ENCODE measurements at places on chromosomes 11 and 22.

- DNase-seq: no peak
Measured at GRCh38 chr11:66317723-66318599, 1.1 kb upstream of the CD248 start.

- DNase-seq: no peak
Measured at GRCh38 chr22:19220867-19221266, 42.3 kb upstream of the SLC25A1 start.

- DNase-seq: no peak
Measured at GRCh38 chr11:1834779-1835670, at the start of gene SYT8. Gene SYT8, plus strand, starts transcription at chr11:1834990. Its CDS starts 116 bp downstream, at chr11:1835106.

DNA sequence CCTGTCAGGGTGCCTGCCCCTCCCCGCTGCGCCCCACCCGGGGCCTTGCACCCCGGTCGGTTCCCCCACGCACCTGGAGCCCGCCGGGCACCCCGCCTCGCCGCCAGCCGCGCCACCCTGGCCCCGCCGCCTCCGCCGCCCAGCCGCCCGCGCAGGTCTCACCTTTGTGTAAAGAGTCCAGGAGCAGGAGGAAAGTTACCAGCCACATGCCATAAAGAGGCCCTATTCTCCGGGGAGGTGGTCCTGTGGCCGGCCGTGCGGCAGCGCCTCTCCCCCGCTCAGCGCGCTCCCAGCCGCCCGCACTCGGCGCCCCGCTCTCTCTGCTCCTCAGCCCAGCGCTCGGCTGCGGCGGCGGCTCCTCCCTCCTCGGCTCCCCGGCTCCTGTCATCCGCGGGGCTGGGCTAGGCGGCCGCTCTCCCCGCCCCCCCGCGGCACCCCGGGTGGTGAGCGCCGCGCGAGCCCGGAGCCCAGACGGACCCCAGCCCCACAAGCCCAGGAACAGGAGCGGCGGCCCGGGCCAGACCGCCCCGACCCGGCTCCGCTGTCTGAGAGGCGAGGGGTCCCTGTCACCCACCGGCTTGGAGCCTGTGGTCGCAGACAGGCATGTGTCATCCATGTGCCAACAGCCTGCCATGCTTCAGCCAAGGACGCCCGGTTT is at the start of gene DSCAML1:
Gene DSCAML1 (minus strand): TSS at position 345 of the 658 bp plus-strand sequence. CDS start 137 bp downstream, at position 208.
- no peak for DNase-seq

DNA sequence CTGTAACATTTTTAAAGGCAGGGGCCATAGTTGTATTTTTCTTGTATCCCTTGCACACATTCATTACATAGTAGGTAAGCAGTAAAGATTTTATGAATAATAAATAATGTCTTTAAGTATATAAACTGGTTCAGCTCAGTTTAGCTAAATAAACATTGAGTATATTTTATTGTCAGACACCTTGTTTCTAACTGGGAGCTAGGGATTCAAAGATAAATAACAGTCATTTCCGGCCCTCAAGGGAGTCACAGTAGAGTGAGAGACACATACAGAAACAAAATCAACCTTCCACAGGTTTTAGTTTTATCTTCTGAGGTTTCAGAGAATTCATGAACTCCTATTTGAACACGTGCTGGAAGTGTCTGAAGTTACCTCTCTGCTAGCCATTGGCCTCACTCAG is 760.2 kb downstream of the DLG2 start:
- DNase-seq: no peak

GRCh38 chr11:67416416-67417335 is 1.2 kb downstream of the CARNS1 start:
- no peak for DNase-seq

DNA sequence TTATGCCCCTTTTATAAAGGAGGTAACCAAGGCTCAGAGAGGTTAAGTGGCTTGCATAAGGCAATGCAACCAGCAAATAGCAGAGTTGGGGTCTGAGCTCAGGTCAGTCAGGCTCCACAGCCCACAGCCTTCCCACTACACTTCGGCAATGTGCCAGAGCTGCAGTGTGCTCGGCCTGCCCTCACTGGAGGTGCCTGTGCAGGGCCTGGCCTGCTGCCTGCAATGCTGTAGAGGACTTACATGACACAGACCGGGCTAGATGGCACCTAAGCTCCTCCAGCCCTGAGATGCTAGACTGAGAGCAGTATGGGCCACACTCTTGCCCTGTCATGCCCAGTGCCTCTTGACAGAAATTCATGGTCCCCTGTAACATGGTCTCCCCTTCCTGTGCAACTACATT is 49.8 kb downstream of the SERPINH1 start:
- no peak for DNase-seq

DNA sequence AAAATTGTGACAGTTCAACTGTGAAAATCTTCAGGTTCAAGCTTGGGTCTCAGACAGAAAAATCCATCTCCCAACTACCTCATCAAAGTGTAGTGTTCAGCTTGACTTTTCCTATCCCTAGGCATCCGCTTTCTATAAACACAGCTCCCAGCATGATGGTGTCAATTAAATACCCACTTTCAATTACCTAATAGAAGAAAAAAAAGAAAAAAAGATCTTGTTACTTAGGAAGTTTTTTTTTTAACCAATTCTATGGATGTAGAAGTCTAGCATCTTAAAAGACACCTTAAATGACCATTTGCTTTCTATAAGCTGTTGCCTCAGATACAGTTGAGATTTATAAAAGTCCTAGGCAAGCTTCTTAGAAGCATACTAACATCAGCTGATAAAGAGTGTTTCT is 244.1 kb upstream of the MTNR1B start:
- no peak for DNase-seq

- DNase-seq: no peak
Measured at GRCh38 chr11:120306519-120307242, 18.4 kb upstream of the TLCD5 start.

- no peak for DNase-seq
Measured at GRCh38 chr11:18145025-18145424, 12.7 kb downstream of the MRGPRX3 start.

DNA sequence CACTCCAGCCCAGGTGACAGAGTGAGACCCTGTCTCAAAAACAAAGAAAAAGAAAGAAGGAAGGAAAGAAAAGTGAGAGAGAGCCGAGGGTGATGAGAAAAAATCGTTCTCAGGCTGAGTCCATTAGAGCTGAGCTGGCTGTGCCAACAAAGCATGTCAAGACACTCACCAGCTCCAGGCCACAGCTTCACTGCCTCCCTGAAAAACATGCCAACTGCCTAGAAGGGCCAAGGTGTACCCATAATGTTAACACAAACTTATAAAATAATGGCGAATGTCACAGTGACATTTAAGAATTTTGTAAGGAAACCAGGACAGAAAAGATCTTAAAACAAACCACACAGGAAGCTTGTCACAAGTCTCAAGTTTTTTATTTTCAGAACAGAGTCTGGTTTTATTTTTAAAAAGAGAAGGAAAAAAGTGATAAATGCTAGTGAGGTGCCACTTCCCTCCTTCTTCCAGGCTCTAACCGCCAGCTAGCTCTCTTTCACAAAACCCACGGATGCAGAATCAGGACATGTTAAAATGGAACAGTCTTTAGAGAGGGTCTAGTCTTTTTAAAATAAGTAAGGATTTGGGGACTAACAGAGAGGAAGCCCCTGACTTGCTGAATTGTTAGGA is 5.1 kb downstream of the TMEM121B start:
- DNase-seq: no peak

GRCh38 chr11:21295508-21295907 is 626.1 kb downstream of the NELL1 start:
- no peak for DNase-seq

- DNase-seq: no peak
Measured at GRCh38 chr11:117180661-117181585, 2.4 kb downstream of the SIDT2 start.

DNA sequence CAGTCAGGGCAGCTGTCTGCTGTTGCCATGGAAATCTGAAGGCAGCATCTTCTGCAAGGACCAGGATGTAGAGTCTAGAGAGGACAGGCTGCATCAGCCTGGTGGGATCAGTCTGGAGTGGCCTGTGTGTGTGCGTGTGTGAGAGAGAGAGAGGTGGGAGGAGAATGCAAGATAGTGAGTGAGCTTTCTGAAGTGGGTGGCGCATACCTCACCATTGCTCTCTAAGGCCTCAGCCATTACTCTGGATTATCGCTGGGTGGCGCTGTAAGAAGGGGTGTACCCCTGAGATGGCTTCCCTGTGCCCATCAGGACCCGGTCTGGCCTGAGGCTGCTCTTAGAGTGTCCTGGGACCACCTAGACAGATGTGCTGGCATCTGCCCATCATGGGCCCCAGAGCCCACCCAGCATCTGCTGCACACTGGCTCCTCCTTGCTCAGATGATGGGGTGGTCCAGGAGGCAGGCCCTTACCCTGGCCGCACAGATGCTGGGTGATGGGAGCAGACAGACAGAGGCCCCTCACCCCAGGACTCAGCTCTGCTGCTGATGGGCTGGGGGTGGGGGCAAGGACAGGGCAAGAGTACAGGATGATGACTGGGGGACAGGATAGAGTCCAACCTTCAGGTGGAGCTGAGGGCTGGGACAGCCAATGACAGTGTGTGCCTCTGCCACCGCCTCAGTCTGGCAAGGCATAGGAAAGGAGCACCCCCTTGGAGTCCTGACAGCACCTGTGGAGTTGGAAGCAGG is 25.7 kb upstream of the TUB start:
- no peak for DNase-seq

- DNase-seq: no peak
Measured at GRCh38 chr11:75147875-75148263, 3.0 kb upstream of the SLCO2B1 start.

DNA sequence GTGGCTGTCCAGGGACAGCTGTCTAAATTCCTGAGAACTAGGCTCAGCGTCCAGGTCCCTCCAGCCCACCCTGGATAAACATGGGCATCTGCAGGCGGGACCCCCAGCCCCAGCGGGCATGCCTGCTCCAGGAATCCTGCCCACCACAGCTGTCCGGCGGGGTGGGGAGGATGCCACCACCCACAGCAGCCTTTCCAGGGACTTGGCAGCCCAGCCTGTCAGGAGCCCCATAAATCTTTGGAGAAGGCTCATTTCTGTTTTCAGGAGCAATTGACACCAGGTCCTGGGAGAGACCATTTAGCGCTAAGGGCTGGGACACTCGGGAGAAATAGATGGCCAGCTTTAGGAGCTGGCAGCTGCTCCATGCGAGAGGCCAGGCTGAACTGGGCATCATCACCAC is 358.9 kb downstream of the CADM1 start:
- no peak for DNase-seq

- DNase-seq: no peak
Measured at GRCh38 chr22:29155966-29156365, 49.7 kb upstream of the EMID1 start.

DNA sequence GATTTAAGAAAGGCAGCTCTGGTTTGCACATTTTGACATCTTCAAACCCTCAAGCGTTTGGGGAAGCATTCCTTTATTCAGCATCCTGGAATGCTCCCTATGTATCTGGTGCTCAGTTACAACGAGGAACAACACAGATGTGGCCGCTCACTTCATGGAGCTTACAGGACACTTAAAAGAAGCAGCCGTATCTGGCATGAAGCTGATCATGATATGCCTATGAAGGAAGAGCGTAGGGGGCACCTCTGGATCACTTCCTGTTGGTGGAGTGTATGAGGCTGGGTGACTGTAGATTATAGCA is 72.3 kb upstream of the TP53I11 start:
- DNase-seq: no peak

DNA sequence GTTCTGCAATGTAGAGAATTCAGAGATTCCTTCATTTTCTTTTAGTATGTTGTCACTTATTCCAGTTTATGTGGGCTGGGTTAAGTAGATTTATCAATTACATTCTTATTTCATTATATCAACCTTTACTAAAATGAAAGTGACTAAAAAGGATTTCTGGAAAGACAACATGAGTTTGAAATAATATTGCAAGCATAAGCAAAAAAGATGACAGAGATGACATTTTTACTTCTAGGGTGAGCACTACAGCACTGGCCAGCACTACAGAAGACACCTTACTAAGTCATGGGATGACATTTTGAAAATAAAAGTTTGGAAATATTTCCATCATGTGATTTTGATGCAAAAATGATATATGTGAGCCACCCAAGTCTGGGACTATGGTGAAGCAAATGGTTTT is 2.1 kb upstream of the USP47 start:
- DNase-seq: no peak

DNA sequence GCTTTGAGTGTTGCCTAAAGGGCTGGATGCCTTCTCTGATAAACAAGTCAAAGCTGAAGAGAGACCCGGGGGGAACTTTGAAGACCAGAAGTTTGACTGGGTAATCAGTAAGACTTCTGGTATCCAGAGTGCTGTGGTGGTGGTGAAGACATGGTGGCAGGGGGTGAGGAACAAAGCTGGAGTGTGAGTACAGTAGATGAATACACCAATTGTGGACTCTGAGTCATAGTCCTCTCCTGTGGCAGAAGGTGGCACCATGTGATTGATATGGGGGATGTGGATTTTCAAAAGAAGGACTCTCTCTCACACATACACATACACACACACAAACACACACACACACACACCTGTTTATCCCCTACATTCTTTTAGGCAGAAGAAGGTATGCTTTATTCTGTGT is 12.3 kb downstream of the MS4A6A start:
- no peak for DNase-seq

DNA sequence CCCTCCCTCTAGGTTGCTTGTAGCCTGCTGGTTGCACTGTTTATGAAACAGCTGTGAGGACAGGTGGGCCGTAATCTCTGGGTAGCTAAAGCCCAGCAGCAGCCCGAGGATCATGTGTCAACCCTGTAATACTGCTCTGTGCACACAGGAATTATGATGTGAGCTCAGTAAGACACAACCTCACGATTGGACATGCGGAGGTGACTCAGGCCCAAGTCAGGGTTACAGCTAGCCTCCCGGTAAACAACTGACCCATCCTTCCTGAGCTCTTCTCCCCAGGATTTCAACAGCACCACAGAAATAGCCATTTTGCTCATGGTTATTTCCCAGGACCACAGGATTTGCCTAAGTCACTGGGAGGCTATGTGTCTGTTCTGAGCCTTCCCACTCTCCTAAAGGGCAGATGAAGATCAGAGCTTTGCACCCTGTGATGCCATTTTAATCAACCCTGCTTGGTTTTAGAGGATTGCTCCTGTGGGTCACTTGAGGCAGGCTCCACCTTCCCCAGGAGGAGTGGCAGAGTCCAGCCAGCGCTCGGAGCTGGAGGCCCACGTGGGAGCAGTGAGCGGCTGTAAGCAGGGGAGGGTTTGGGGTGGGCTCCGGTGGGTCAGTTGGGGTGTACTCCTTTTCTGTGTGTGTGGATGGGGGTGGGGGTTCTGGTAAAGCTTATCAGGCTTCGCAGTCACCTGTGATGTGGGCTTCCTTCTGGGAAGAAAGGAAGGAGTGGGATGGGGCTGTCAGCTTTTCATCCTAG is at the start of gene AMPD3:
Gene AMPD3 (plus strand): TSS at position 387 of the 754 bp plus-strand sequence. CDS start 6,256 bp downstream, outside the sequence.
- DNase-seq: peak; percentile 31

- DNase-seq: no peak
Measured at GRCh38 chr11:28581286-28582242, 473.4 kb downstream of the METTL15 start.
